ENCODE measurements at places on chromosomes 2 and 18.

- DNase-seq, result no peak
These were observed 244.3 kb downstream of the BABAM2 start for GRCh38 chr2:28134857-28135256.

DNA sequence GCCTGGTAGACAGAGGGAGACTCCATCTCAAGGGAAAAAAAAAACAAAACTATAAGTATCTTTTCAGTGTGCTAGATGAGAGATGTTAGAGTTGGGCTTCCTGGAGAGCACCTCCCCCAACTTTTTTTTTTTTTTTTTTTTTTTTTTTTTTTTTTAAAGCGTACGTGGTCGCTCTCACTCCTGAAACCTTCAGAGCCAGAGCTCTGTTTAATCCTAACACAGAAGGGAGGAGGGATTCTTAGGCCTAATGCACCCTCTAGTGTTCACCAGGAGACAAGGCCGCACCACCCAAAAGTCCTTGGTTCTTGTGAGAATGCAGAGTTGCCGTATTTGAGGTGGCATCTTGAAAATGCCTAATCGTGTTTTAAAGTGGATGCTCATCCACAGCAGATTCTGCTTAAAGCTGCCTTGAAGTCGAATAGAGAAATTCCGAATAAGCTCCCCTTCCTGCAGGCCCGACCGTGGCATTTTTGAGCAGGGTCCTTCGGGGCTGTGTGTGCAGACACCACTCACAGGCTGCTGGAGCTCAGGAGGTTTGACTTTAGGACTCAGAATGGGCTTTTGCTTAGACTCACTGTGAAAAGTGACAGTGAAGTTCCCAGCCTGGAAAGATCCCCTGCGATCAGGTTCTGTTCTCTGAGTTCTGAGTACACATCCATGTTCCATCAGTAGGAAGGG is 252.6 kb downstream of the AGAP1 start:
- DNase-seq, result peak; percentile 21

DNA sequence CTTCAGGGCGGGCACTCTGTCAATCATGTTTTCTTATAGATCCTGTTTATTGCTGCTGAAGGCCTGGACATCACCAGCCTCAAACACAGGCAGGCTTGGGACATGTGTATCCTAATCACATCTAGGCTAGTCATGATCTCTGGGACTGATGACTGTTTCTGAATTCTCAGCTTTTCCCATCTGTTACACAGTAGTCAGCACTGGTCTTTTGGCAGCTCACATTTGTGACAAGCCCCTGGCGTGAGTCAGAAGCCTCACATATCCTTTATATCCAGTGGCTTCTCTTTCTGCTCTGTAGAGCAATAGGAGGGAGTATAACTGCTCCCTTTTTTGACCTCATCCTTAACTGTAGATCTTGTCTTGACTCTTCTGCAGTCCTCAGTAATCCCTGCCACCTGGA is 4.5 kb downstream of the SEMA4F start:
- DNase-seq, result no peak

DNA sequence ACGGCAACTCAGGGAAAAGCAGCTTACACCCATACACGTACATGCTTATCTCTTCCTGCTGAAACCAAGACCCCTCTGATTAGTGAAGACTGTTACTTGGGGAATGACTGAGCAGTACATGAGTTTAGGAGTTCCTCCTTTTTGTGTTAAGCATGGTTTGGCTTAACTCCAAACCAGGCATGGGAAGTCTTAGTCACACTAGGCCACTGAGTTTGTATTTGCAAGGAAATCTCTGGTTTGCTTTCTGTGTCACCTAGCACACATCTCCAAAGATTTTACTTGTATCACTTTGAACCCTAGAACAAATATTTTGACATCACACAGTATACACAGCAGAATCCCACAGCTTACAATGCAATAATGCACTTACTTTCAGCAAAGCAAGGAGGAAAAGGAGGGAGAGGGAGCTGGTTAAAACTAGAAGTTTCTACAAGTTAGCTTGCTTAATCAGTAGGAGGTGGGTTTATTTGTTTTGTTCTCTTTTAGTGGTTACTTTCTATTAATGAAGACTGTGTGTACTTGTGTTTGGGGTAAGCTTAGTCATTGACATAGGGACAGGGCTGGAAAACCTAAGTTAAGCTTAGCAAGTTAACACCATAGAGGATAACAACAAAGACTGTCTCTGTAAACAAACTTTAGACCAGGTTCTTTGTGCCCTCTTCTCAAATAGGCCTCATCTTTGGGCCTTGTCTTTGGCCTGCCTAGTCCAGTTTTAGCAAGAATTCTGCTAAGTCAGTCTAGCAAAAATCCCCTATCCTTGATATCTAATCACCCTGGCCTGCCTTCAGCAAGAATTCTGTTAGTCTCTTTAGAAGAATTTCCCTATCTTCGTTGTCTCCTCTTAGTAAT is 219.4 kb downstream of the MREG start:
- no peak for DNase-seq

DNA sequence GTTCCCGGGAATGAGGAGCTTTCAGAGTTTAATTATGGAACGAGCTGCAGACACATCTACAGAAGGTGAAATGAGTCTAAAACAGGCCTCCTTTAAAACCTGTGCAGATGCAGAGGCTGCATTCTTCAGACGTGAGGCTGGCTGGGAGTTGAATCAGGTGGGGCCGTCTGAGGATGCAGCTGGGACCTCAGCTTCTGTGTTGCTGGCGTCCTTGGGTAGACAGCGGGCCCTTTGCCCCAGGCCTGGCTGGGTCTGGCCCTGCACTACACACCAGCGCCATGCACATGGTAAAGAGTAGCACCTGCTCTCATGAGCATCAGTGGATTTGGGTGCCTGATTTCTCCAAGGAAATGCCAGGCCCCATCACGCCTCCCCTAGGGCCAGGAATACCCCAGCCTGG is 67.3 kb downstream of the TMEM18 start:
- no peak for DNase-seq

DNA sequence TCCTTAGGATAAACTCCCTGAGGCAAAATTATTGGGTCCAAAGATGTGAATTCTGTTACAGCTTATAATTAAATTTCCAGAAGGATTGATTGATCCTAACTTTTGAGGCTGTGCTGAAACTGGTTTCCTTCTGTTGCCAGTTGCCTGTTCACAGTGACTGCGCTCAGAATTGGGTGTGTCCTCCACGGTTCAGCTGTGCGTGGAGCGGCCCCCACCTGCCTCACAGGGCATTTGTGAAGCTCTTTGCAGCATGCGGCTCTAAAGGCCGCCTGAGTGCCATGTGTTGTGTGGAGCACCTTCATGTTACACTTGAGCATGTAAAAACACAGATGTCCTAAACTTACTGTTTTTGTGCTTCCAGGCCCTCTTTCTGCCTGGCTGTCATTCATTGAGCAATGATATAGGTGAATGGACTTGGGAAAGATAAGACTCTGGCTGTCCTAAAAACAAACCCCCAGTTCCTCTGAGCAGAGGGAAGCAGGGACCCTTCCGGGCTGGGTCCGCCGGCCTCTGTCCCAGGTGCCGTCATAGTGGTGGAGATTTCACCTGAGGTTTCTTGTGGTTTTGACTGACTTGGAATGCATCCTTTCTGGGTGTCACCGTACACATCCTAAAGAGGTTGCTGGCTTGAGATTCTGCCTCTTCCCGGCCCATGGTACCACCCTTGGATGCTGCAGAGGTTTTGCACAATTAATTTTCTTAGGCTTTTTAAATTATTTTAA is 173.6 kb downstream of the LDLRAD4 start:
- no peak for DNase-seq

DNA sequence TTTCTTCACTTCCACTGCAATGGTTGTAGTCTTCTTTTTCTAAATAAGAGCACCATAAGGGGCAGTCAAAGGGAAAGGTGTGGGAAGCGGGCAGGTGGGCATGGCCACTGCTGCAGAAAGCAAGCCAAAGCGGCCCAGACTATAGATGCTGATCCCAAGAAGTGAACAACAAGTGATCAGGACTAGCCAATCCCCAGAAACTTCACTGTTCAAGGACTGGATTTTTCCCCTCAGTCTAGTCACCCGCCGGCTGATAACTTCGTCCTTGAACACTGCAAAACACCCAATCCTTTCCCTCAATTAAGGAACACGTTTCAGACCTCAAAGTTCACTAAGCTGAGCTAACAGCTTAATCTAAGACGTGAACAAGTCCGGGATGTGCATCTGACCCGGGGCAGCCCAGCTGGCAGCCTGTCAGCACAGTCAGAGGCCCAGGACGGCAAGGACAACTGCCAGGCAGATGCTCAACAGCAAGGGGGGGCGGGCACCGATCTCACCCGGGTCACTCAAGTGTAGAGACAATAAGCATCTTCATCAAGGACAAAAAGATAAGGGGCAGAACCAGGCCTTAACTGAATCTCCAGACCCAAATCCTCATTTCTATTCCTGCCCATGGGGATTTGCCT is 59.8 kb downstream of the HDLBP start:
- no peak for DNase-seq

DNA sequence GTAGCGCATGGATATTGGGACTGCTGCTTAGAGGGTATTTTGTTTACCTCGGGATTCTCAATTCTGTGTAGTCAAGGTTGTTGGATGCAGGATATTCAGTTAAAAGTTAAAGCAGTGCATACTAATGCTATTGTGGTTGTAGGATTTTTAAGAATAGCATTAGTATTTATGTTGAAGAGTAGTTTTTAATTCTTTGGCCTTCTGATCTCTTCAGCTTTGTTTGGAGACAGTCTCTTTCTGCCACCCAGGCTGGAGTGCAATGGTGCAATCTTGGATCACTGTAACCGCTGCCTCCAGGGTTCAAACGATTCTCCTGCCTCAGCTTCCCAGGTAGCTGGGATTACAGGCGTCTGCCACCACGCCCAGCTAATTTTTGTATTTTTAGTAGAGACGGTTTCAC is 1.5 kb downstream of the RHBDD1 start:
- no peak for DNase-seq

DNA sequence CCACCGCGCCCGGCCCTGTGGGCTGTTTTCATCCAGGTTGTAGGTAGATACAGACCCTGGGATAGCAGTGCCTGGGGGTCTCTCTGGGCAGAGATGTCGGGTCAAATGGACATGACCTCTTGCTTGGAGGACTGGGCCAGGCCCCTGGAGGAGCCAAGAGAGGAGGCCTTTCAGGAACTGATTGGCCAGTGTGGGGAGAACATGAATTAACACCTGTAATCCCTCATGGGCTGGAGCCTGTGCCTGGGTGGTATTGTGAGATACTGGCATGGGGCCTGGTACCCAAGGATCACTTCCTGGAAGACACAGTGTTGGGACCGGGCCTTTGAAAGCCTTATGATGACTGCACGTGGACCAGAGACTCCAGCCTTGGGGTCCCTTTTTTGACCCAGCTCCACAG is 158.7 kb upstream of the SKOR2 start:
- DNase-seq, result no peak

DNA sequence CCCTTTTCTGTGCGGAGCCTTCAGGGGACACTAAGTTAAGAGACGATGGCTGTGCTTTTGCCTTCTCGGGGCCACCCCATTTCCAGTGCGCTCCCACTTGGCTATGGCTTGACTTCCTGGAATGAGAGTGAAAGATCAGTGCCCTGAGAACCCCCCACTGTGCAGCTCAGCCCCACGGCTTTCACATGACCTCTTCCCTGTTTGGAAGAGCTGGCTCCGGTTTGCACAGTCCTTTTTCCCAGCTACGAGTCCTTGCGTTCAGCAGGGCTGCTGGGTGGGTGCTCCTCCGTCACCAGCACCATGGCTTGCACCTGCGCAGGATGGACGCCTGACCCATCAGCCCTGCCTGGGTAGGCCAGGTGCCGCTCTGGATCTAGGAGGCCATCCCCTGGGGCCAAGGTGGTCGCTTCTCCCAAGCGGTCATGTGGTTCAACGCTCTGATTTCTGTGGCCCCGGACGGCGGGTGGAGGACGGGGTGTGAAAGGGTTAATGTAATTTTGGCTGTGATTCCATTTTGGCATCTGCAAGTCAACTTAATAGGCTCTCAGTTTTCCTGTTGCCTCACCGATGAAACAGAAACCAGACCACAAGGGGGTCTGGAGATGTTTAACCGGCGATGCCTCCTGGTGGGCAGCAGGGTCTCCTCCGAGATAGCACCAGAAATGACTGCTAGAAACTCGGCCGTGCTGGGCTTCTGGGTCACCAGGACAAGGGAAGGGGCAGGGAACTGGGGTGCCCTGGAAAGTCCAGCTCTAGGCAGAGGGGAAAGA is 113.1 kb upstream of the HAAO start:
- no peak for DNase-seq

DNA sequence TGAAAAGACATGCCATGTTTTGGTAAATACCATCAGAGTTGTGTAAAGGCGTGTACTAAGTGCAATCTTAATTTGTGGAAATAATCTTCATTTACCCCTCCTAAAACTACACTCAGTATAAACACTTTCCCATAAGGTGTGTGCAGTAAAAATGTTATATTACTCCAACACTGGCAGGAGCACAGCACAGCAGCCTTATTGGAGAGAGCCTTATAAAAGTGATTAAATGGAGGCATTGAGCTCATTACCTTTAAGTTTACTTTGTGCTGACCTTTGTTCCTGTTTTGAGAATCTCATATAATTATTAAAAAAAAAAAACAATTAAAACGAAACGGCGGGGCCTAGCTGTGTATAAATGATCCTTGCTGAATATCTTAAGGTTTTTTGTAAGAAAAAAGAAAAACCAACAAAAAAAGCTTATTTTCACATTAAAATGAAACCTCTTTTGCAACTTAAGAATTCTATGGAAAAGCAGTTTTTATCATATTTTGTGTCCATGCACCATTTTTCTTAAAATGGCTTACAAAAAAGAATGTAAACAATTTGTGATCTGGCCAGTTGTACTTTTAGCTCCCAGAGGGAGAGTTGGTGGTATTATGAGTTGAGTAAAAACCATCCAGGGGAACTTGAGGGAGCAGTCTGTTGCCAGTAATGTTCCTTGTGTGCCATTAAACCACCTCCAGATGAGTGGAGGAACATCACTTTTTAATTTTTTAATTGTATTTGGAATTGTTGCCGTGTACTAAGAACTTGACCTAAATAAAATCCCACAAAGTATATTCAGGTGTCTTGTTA is 103.4 kb downstream of the ABI2 start:
- DNase-seq, result no peak

DNA sequence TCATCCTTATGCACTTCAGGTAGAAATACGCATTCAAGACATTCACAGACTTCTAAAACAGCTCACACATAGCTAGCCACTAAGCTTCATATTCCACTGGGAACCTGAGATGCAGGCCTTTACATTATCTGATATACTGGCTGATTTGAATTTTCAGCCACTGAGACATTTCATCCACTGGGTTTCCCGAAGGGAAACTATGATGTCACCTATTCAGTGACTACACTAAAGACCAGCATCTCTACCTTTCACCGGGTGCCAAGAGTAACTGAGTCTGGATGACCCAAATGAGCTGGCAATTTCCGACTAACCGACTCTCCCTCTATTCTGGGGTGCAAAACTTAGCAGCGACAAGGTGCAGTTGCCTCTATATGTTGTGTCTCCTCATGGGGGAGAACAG is 31.8 kb upstream of the SP140L start:
- DNase-seq, result no peak

- DNase-seq, result no peak
These were observed 68.0 kb downstream of the SLC4A5 start for GRCh38 chr2:74275228-74275627.
